ENCODE measurements at places on chromosomes 1 and 21. TPM values are rescaled to one million over a fixed set of nuclear protein-coding genes. Genes with fewer than 3 reads are reported as not detected.

The RGS13 gene
- 1.2 TPM for polyA plus RNA-seq

The S100A7 gene
- not detected for polyA plus RNA-seq

The PTAFR gene
- polyA plus RNA-seq = 1.8 TPM

The PCNX2 gene
- polyA plus RNA-seq = 2.1 TPM

The RGS18 gene
- 5.1 TPM for polyA plus RNA-seq

The CFHR5 gene
- polyA plus RNA-seq = not detected

The HMCN1 gene
- 1.8 TPM for polyA plus RNA-seq

The KRTAP13-2 gene
- polyA plus RNA-seq = 2.4 TPM

DNA sequence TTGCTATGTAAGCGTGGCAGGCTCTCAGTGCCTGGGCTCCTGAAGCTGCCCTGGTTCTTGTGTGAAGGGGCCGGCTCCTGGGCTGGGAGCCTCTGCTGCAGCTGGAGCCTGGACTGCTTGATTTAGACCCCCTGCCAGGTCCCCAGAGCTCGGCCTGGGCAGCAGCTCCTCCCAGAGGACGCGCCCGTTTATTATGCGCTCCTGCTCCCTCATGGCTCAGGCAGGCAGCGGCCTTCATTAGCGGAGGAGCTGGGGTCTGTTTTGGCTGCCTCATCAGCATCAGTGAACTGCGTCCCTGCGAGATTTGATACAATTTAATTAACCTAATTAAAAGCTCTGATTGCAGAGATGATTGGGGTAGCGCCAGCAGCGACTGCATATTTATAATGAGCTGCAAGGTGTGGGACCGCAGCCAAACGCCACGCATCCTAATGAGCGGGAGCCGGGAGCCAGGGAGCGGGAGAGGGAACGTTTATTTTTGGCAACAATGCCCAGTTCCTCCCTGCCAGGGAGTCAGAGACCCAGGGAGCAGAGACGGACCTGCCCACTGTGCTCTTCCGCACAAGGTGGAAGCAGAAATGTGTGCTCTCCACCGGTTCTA is 16.6 kb downstream of the UTP11 start:
- peak; percentile 74 for DNase-seq

GRCh38 chr1:231161667-231162296 is at the start of gene TRIM67:
TSS of gene TRIM67 (plus strand) at chr1:231162058. CDS start at chr1:231162970, 912 bp downstream.
- DNase-seq = no peak

DNA sequence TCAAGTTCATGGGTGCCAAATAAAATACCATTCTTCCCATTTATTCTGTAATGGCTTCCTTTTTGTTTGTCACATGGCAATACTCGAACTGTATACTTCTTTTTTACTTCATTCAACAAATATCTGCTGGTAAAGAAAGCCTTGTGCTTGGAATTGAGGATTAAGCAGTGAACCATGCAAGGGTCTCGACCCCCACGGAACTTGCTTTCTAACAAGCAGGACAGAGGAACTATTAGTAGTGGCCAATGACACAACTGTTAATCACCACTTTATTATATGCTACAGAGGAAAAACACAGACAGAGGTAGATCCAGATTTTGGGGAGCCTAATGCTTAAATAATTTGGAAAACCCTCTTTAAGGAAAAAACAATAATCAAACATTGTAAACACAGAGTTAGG is 542.2 kb downstream of the DPYD start:
- DNase-seq = no peak

DNA sequence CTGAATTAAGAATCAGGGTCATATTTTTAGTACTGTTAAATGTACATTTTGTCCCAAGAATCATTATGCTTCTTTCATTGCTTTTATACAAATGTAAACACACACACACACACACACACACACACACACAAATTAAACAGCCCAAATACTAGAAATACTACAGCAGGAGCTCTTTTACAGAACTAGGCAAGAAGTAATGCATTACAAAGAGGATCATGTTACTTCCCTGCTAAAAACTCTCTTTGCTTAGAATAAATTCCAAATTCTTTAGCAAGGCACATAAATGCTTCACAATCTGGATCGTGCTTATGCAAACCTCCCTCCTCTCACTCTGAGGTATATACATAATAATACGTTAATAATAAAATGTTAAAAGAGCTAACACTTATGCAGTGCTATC is 720.4 kb upstream of the ADGRL4 start:
- DNase-seq = no peak

GRCh38 chr1:9655836-9656235 is 4.3 kb downstream of the PIK3CD start:
- DNase-seq = no peak

DNA sequence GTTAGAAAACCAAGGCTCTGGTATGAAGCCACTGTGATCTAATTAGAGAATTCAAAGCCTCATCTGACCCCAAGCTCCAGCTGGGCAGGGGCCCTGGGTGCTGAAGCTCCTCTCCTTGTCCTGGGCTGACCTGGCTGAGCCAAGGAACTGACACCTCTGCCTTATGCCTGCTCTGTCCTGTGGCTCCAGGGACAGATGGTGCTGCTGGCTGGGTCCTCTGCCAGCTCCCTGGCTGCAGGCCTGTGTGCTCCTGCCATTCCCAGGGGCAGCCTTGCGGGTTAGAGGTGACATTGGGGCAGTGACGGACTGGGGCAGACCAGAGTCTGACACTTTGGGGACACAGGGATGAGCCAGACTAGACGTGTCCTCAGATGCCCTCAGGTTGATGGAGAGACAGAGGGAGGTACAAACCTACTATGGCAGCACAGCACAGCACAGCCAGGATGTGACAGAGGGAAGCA is 11.8 kb downstream of the ACOT11 start:
- DNase-seq = peak; percentile 63

- DNase-seq = no peak
Observed at GRCh38 chr1:81554534-81554933, 246.2 kb upstream of the ADGRL2 start.

Data from sigmoid colon (tissue), 7 donors.